Stimulated activated CD8-positive, alpha-beta memory T cell treated with anti-CD3 and anti-CD28 coated beads, Interleukin-4, amount 100 ng/mL, for 1 hour (primary cell): ENCODE measurements at places on chromosomes 2 and 18.

- no peak for DNase-seq
These were observed 10.2 kb upstream of the PTPN4 start for GRCh38 chr2:119749477-119750012.

- DNase-seq: no peak
These were observed 31.0 kb upstream of the ZEB2 start for GRCh38 chr2:144550911-144551310.

GRCh38 chr2:12852135-12852534, 135.4 kb downstream of the TRIB2 start:
- no peak for DNase-seq

GRCh38 chr2:20108655-20109396, 57.4 kb upstream of the LAPTM4A start:
- no peak for DNase-seq

GRCh38 chr18:10570622-10571021, 44.8 kb downstream of the NAPG start:
- DNase-seq: no peak

- DNase-seq: no peak
These were observed 110.3 kb downstream of the SMAD7 start for GRCh38 chr18:48840491-48840877.

- DNase-seq: no peak
These were observed 1355.5 kb downstream of the SUCLG1 start for GRCh38 chr2:83103613-83104012.

GRCh38 chr2:109438146-109438545, 175.6 kb downstream of the SEPTIN10 start:
- no peak for DNase-seq

GRCh38 chr2:47002480-47003381, 87.1 kb upstream of the MCFD2 start:
- no peak for DNase-seq

GRCh38 chr2:8241317-8241716, 440.5 kb upstream of the ID2 start:
- DNase-seq: no peak

DNA sequence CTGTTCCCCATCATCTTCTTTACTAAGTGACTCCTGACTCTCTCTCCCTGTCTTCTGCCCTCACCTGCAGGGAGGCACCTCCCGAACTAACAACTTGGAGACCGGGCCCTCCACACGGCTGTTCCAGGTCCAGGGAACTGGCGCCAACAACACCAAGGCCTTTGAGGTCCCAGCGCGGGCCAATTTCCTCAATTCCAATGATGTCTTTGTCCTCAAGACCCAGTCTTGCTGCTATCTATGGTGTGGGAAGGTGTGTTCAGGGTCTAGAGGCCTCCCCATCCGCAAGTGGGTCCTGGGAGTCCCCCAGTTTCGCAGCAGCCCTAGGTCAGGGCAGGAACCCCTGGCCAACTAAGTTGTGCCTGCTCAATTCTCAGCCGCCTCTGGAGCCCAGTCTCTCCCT, 15.5 kb downstream of the VIL1 start:
- no peak for DNase-seq

DNA sequence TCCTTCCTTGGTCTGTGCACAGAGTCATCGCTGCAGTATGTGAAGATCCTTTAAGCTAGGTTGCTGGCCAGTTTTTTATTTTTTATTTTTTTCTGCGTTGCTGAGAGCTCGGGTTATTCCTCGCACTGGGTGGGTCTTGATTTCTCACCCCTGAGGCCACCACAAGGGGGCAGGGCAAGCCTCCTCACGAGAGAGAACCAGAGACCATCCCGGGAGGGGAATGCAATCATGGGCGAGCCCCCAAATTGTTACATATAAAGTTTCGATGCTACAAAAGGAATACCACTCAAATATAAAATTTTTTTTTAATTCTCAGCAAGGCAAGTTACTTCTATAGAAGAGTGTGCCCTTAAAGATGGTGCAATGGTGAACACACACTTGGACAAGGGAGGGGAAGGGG, 24.9 kb downstream of the HTR2B start:
- no peak for DNase-seq
